Right atrium auricular region (tissue), 2 donors: ENCODE measurements at places on chromosomes 2 and 18. TPM values are rescaled to one million over a fixed set of nuclear protein-coding genes. Genes with fewer than 3 reads are reported as not detected.

DNMT3A gene
- 8.1 TPM for total RNA-seq

CNTNAP5 gene
- total RNA-seq = not detected

PEX13 gene
- 18.9 TPM for total RNA-seq

SLC9A4 gene
- total RNA-seq = not detected

MAPK4 gene
- 101 TPM for total RNA-seq

CTNNA2 gene
- not detected for total RNA-seq

IL37 gene
- total RNA-seq = not detected

ACTG2 gene
- total RNA-seq = 23.8 TPM

SERPINB5 gene
- not detected for total RNA-seq

TTN gene
- 1,330 TPM for total RNA-seq

SERPINB4 gene
- total RNA-seq = not detected

PTPRN gene
- total RNA-seq = 0.74 TPM

RAPH1 gene
- total RNA-seq = 17.4 TPM

KLHL14 gene
- total RNA-seq = not detected

NEUROD1 gene
- not detected for total RNA-seq

TUBA4B gene
- total RNA-seq = not detected

- DNase-seq = peak; percentile 90
Observed at GRCh38 chr2:64644458-64645382, 9.0 kb downstream of the SERTAD2 start.

DNA sequence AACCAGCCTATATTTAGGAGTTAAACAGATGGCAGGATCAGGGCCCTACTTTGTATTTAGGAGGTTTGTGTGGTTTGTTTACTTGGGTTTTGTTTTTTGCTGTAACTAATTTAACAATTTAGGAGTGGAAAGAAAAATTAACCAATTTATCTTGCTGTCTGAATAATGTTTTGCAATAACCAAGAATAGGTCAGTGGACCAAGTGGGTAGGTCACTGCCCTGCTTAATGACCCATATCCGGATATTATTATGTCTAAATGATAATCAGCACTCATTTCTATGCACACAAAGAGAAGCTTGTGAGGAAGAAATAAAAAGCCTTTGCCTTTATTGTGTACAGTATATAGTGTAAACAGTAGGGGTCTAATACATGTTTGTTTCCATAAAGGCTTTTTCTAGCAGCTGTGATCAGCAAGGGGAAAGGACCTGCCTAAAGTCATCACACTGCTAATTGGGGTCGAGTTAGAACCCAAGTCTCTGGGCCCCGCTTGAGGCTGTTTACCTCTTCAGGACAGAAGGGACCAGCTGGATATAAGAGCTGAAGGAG lies 76.6 kb downstream of the TGOLN2 start:
- DNase-seq = no peak

GRCh38 chr2:75570024-75570947 lies 9.5 kb upstream of the EVA1A start:
- no peak for DNase-seq

DNA sequence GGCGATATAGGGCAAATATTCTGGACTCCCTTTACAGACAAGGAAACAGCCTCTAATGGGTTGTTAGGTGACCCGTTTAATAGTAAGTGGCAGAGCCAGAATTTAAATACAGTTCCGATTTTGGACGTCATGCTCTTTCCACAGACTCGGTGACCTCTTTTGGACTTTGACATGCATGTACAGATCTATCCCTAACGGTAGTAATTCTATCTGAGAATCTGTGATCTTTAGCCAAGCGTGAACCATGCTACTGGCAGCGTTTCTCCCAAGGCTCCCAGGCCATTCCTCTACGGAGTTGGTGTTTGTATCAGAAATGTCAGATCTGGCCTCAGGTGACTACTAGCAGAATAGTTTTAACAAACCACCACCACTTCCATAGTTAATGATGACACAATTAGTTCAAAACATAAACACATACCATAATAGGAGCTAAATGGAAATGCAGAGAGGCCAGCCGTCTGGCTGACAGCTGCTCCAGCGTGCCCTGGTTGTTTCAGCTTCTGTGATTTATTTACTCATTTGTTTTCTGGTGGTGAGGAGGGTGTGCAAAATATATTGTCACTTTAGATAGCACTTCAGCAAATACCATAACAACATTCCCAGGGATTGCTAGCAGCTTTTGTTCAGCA lies 304.6 kb upstream of the LYPD1 start:
- no peak for DNase-seq

GRCh38 chr2:25315316-25315680 lies 26.4 kb downstream of the DNMT3A start:
- no peak for DNase-seq

GRCh38 chr2:189379731-189380261 lies 61.5 kb upstream of the WDR75 start:
- no peak for DNase-seq

DNA sequence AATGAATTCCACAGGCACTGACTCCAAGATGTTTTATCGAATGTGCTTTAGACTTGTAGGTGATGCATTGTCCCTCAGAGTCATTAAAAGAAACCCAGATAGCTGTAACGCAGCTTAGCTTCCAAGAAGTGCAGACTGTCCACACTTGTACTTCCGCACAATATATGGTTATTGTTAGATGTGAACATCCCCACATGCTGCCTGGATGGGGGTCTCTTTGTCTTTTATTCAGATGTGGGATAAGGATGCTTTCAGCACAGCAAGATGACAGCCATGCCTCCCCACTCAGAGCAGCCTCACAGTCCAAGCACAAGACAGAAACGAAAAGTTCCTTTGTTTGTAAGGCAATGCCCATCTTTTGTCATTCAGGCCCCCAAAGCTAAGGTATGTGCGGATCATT lies 416.6 kb downstream of the HRH4 start:
- no peak for DNase-seq

- DNase-seq = no peak
Observed at GRCh38 chr18:48689548-48689947, 150.7 kb downstream of the CTIF start.

DNA sequence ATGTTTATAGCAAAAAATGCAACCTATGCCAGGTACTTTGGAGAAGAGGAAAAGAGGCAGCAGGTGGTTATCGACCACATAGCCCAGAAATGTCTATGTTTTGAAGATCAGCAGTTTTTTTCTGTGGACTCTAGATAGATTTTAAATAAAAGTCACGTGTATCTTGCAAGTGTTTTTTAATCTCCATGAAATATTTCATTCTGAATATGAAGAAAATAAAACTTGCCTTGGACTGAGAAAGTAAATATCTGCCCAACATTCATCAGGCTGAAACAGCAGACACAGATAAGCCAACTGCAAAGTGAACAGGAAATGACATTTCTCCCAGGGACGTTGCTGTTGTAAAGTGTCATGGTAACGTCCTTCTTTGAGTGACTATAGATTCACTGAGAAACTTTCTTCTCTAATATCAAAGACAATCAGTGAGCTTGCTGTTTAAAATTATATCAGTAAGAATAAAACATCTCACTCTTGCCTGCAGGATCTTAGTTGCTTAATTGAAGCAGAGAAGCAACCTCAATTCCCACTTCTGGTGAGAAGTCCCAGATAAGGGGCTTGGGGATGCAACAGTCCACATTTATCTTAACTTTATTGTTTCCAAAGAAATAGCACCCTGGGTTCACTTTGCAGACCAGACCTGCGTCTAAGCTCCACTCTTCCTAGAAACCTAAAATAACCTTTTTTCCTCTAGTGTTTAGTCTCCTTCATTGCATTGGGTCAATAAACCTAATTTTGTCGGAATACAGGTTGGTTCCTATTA lies 6.3 kb downstream of the MYOM1 start:
- DNase-seq = no peak

DNA sequence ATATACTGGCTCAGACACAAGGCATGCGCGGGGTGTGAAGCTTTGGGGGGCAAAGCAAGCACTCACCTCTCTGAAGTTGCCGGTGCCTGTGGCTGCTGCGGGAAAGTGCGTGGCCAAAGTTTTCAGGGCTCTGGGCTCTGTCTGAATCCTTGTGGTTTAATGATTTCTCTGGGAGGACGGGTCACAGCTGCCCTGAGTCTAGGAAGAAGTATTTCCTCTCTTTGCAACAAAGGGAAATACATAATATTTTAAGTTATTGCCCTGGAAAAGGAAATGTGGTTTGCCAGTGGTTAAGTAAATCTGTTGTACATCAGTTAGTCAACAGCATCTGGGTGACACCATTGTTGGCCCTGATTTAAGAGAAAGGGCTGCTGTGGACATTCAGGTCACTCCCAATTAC lies 56.7 kb upstream of the ZDBF2 start:
- DNase-seq = no peak

GRCh38 chr2:217060951-217061547 lies 201.2 kb upstream of the TNP1 start:
- no peak for DNase-seq

GRCh38 chr2:40120957-40121356 lies 330.9 kb downstream of the SLC8A1 start:
- DNase-seq = no peak

DNA sequence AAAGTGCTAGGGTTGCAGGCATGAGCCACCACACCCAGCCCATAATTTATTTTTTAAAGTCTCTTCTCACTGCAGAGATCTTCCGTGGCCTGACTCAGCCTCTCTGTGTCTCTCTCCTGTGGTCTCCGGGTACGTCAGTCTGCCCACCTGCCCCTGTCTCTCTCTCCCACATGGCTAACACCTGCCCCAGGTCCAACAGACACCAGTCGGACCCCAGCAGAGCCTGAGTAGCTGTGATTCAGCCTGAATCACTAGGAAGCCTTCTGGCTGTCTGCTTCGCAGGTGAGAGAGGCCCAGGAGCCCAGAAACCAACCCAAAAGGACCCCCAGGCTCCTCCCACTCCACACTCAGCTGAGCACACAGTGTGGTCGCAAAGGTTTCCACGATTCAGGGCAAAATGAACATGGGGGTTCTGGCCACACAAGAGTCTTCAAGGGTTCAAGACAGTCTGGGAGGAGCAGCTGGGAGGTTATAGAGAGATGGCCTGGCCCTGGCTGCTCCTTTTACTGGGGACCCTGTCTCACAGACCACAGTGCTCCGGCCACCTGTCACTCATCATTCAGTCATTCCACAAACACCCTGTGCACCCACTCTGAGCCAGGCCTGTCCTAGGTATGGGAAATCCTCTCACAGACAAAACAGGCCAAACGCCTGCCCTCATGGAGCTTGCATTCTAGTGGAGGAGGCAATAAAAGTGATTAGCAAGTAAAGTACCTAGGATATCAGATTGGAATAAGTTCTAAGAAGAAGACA lies 8.6 kb downstream of the RUFY4 start:
- DNase-seq = peak; percentile 21

- DNase-seq = no peak
Observed at GRCh38 chr2:99079226-99079625, 62.3 kb upstream of the C2orf15 start.

DNA sequence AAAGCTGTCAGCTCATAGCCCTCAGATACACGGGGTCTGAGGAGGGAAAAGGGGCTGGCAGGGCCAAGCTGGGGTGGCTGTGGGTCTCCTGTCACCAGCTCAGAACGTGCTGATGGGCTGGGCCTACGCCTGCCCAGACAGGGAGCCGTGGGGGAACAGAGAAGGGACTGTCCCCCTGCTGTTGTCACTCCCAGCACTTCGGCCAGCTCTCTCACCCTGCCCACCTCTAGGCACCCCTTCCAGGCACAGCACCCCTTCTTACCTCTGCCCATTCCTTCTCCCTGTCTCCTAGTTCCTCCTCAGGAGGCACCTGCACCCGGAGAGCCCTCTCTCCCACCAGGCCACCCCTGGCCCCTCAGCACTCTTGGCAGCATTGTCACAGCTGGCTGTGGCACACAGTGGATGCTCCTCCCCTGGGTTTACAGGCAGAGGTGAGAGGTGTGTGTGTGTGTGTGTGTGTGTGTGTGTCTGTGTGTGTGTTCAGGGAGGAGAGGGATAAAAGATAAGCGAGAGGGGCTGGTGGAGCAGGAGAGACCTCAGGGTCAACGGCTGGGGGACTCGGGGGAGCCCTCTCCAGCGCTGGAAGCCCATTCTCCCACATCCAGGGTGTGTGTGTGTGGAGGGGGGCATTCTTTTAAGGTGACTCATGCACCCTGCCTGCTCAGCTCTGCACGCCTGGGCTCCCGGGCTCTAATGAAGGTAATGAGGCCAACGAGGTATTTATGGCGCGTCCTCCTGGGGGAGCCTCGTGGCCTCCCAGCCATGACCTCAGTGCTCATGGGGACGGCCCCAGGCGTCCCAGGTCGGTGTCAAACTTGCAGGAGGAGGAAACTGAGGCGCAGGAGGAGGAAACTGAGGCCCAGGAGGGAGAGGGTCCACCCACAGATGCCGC lies 66.1 kb upstream of the SMAD7 start:
- no peak for DNase-seq

GRCh38 chr2:212843409-212844199 lies 305.0 kb upstream of the ERBB4 start:
- no peak for DNase-seq

DNA sequence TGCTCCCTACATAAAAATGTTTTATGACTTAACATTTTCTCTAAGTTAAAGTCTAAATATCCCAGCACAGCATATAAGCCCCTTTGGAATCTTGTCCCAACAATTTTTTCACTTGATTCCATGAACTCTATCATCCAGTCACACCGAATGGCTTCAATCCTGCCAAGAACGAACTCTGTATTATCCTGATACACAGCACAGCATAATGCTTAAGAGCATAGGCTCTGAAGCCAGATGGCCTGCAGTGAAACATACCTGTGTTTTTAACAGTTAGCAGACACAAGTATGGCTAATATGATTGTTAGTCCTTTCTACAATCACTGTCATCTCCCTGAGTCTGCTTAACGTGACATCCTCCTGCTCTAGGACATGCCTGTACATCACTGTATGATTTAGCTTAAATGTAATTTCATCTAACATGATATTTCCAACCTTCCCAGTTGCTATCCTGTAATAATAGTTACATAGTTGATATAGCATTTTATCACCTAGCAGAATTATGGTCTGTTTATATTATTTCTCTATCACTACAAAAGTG lies 669.5 kb downstream of the ERBB4 start:
- DNase-seq = no peak

GRCh38 chr2:188789951-188790350 lies 184.2 kb upstream of the COL3A1 start:
- no peak for DNase-seq

GRCh38 chr2:85935170-85935745 lies 46.5 kb upstream of the ST3GAL5 start:
- DNase-seq = no peak

DNA sequence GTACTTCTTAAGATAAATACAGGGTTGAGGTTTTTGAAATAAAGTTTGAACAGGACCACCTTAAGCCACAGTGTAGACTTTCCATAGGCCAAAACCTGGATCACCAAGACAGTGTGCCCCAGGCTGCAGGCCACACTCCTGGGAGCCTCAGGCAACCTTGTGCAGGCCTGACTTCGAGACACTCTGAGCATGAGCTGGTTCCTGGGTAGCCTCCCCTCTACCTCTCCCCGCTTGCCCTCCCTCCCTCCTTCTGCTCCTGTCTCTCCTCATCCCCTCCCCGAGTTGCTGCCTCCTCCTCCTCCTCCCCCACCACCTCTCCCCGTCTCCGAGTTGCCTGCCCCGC lies 10.6 kb upstream of the PROC start:
- DNase-seq = no peak

DNA sequence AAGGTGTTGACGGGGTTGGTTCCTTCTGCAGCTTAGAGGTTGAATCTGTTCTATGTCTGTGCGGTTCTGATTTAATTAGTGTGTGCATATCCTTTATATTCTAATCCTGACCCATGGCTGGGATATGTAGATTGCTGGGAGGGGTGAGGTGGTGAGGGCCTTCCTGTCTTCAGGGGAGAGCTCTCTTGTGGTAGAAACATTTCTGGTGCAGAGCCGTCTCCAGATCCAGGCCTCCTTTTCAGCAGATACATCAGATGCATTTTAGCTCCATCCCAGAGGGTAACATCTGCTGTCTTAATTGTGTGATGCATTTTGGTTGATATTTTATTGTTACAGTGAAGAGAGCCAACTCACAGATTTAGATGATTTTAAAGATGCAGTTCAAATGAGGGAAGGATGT lies 227.8 kb downstream of the AGAP1 start:
- DNase-seq = no peak

GRCh38 chr2:49225126-49225525 lies 70.8 kb upstream of the FSHR start:
- no peak for DNase-seq
